ENCODE measurements at places on chromosomes 1 and 21.
A peak's percentile ranks its signal among the peaks of the same experiment; 100 is the strongest.

GRCh38 chr21:32096411-32096810 lies 182.4 kb downstream of the MIS18A start:
- no peak for DNase-seq

DNA sequence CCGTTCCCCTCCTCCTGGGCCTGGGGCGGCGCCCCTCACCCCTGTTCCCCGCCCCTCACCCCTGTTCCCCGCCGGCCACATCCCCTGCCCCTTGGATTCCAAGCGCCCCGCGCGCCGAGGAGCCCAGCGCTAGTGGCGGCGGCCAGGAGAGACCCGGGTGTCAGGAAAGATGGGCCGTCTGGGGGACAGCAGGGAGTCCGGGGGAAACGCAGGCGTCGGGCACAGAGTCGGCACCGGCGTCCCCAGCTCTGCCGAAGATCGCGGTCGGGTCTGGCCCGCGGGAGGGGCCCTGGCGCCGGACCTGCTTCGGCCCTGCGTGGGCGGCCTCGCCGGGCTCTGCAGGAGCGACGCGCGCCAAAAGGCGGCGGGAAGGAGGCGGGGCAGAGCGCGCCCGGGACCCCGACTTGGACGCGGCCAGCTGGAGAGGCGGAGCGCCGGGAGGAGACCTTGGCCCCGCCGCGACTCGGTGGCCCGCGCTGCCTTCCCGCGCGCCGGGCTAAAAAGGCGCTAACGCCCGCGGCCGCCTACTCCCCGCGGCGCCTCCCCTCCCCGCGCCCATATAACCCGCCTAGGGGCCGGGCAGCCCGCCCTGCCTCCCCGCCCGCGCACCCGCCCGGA lies at the start of gene TP73:
Gene TP73 (plus strand): TSS at position 587 of the 618 bp plus-strand sequence. CDS start 29,850 bp downstream, outside the sequence.
- DNase-seq, result no peak

DNA sequence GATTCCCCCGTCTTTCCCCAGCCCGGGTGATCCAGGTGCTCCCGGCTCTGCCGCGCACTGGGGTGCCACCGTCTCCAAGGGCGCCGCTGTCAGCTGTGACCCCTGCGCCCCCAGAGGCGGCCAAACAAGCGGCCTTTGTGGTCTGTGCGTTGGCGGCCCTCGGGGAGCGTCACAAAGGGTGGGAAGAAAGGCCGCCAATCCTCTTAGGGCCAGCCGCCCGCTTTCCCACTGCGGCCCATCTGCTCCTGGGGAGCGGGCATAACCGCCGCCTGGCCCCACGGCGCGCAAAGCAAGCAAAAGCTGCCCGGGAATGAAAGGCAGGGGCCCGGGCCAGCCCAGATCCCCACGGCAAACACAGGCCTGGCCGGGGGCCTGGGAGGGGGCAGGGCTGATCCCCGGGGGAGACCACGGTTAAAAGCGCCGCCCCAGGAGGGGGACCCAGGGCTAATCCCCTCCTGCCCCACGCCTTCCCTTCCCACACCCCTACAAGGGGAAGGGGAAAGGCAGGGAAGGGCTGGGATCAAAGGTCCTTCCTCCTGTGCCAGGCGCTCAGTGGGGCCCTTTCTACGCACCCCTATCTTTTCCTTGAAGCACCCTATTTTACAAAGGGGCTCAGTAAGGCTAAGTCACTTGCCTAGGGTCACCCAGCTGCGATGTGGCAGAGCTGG lies 24.0 kb downstream of the C1QB start:
- no peak for DNase-seq

DNA sequence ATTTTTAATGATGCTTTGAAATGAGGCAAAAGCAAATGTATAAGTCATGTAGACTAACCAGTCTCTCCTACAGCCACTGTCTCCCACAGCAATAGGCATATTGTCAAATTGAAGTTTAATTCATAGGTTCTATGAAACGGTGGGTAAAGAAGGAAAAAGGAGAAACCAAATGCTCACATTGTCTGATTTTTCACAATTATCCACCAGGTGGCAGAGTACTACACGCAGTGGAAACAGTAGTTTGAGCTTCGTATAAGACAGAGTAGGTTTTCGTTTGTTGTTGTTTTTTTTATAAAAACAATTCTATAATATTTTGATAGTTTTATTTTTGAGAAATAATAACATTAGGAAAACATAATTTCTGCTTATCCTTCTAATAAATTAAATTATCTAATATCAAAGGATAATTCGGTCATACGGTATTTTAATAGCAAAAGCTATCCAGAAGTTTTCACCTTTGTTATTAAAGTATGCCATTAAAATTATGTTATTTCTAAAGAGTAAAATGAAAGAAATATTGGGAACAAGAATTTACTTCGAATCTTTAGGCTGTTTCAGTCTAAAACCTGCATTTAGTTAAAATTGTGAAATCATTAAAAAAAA lies 39.1 kb downstream of the TYW3 start:
- peak; percentile 40 for DNase-seq

Measured in CD4-positive, alpha-beta T cell treated with Interleukin-2 at 100 ng/mL for 4 hours (primary cell).